ENCODE measurements at places on chromosomes 13 and 19.

DNA sequence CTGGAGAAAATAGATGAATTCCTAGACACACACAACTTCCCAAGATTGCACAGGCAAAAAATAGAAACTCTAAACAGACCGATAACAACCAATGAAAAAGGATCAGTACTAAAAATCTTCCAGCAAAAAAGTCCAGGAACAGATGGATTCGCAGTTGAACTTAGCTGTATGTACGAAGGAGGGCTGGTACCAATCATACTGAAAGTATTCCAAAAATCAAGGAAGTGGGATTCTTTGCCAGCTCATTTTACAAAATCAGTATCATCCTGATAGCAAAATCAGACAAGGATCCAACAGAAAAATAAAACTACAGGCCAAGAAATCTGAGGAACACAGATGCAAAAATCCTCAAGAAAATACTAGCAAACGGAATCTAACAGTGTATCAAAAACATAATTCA lies 6.5 kb upstream of the LILRB2 start:
- no peak for DNase-seq

GRCh38 chr13:100987948-100988347 lies 313.4 kb upstream of the TMTC4 start:
- DNase-seq = no peak

DNA sequence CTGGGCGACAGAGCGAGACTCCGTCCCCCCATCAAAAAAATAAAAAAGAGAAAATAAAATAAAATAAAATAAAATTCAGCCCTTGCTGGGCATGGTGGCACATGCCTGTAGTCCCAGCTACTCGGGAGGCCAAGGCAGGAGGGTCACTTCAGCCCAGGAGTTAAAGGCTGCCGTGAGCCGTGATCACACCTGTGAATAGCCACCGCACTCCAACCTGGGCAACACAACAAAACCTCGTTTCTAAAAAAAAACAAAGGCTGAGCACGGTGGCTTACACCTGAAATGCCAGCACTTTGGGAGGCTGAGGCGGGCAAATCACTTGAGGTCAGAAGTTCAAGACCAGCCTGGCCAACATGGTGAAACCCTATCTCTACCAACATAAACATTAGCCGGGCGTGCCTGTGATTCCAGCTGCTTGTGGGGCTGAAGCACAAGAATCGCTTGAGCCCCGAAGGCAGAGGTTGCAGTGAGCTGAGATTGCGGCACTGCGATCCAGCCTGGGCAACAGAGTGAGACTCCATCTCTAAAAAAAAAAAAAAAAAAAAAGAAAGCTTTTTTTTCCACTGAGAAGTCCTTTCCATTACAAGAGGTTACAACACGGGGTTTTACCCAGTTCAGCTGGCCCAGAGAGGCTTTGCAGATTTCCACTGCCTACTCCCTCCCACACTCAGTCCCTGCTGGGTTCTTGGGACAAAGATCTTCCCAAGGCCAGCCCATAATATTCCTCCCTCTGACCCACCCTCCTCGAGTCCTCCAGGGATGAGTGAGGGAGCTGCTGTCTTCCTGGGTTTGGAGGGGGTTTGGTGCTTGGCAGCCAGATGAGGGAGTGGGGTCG lies 6.4 kb downstream of the ANGPTL4 start:
- no peak for DNase-seq

- no peak for DNase-seq
Measured at GRCh38 chr13:77740097-77740735, 42.7 kb downstream of the SLAIN1 start.

DNA sequence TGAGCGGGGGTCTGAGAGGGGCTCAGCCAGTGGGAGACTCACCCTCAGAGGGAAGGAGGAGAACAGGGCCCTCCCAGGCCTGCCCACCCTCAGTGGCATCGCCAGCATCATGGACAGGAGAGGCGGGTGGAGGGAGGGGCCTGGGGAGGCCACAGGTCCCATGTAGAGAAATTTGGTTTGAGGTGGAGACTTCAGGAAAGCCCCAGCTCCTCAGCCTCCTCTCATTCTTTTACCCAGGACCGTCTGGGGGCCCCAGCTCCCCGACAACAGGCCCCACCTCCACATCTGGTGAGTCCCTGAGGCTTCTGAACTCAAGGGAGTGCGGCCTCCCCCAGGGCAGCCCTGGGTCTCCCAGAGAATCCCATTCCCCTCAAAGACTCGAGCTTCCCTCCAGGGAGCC lies 3.1 kb downstream of the LILRB1 start:
- no peak for DNase-seq

DNA sequence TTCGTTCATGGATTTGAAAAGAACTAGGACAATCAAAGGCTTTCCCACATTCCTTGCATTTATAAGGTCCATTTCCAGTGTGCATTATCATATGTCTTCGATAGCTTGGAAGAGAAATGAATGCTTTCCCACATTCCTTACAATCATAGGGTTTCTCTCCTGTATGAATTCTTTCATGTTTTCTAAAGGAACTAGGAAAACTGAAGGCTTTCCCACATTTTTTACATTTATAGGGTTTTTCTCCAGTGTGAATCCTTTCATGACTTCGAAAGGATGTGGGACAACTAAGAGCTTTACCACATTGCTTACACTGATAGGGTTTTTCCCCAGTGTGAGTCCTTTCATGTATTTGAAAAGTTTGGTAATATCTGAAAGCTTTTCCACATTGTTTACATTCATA lies 19.8 kb downstream of the ZNF709 start:
- DNase-seq = no peak

GRCh38 chr19:32599736-32600157 lies 18.8 kb downstream of the PDCD5 start:
- peak; percentile 40 for DNase-seq

- DNase-seq = no peak
Measured at GRCh38 chr13:100674572-100674871, at the start of gene TMTC4. TMTC4 (minus strand) TSS chr13:100674795; CDS start chr13:100670362, 4,433 bp downstream.

GRCh38 chr13:74289861-74290773 lies 155.9 kb upstream of the KLF12 start:
- peak; percentile 8 for DNase-seq

- DNase-seq = no peak
Measured at GRCh38 chr19:455031-455705, 5.7 kb downstream of the SHC2 start.

- DNase-seq = peak; percentile 35
Measured at GRCh38 chr13:40315416-40316064, 350.9 kb downstream of the FOXO1 start.

- no peak for DNase-seq
Measured at GRCh38 chr19:44003461-44004009, 778 bp downstream of the ZNF230 start.

DNA sequence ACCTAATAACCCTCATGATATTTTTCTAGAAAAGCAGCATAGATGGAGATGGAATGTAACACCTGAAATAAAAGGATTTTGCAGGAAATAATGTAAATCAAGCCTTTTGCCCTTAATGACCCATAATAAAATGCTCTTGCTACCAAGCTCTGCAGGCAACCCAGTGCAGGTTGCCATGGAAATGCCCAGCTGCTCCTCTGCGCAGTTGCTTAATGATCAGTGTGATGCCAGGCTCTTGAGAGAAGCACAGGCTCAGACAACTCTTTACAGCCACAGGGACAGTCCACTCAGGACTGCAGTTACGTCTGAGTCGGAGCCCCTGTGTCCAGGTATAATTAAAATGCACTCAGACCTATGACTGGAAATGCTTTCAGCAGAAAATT lies 165.5 kb downstream of the LACC1 start:
- DNase-seq = no peak

DNA sequence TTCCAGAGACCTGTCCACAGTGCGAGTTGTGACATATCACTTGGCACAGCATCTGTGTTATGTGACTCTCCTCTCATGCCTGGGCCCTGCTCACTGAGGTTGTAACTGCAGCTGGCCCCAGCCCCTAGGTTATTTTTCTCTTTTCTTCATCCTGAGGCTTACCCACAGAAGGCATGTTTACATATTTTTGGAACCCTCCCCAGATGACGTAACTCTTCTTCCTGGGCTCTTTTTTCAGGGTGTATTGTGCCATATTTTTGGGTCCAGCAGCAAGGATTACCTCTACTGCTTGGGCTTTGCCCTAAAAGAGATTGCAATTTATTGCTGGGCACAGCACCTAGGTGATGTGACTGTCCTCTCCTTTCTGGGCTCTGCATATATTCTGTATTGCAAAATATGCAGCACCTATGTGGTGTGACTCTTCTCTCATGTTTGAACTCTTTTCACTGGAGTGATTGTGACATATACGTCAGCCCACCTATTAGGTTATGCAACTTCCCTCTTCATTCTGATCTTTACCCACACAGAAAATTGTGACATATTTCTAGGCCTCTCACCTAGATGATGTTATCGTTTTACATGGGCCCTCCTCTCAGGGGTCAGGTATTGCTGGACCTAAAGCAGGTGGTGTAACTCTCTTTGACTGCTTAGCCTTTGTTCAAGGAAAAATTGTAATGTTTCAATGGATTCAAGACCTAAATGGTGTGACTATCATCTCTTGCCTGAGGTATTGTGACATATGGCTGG lies 64.5 kb upstream of the ZNF724 start:
- no peak for DNase-seq

DNA sequence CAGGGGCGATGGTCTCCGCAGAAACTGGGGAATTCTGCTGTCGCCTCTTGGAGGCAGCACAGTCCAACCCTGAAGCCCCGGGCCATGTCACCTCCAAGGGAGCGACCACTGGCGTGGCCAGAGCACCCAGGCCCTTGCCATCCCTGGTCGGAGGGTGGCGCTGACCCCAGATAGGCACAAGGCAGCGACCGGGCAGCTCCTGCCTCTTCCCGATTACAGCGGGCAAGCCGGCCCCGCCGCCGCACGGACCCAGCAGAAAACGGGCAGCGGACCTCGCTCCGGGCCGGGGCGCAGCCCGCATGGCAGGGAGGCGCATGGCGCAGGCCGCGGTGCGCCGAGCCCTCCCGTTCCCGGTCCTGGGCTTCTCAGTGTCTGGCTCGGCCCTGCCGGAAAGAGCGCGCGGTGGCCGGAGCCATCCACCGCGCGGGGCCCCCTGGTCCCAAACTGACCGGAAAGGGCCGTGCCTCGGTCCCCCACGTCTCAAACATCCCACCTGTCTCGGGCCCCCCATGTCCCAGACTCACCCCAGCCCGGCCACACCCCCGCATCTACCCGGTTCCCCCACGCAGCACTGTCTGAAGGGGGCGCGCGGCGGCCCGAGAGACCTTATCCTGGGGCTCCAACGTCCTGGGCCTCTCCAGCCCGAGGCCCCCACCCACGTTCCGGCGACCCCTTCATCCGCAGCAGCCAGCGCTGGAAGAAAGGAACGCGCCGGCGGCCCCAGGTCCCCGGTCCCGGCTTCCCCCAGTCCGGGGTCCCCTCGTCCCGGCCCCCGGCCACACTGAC lies 727 bp downstream of the CERS1 start:
- no peak for DNase-seq

- DNase-seq = no peak
Measured at GRCh38 chr13:26605845-26606244, 48.4 kb downstream of the WASF3 start.

- DNase-seq = peak; percentile 0
Measured at GRCh38 chr13:108495646-108496361, 133.6 kb upstream of the MYO16 start.

DNA sequence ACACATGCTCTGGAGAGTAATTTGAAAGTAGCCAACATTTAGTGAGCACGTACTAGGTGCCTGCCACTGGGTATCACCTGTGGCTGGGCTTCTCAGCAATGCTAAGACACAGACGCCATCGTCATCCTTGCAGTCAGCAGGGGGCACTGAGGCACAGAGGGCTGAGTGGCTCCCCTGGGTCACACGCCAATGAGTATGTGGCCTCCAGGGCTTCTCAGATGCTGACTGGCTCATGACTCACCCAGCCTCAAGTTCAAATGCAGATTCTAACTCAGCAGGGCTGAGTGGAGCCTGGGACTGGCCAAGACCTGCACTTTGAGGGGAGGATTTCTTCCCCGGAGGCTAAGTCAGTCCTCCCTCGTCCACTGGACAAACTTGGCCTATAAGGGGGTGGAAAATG lies 115.1 kb upstream of the CACNA1A start:
- no peak for DNase-seq

- no peak for DNase-seq
Measured at GRCh38 chr13:57326532-57326931, 159.5 kb downstream of the PRR20E start.

- no peak for DNase-seq
Measured at GRCh38 chr19:55087542-55087901, 11.9 kb downstream of the EPS8L1 start.

- DNase-seq = no peak
Measured at GRCh38 chr13:34076943-34077703, 259.2 kb downstream of the RFC3 start.

DNA sequence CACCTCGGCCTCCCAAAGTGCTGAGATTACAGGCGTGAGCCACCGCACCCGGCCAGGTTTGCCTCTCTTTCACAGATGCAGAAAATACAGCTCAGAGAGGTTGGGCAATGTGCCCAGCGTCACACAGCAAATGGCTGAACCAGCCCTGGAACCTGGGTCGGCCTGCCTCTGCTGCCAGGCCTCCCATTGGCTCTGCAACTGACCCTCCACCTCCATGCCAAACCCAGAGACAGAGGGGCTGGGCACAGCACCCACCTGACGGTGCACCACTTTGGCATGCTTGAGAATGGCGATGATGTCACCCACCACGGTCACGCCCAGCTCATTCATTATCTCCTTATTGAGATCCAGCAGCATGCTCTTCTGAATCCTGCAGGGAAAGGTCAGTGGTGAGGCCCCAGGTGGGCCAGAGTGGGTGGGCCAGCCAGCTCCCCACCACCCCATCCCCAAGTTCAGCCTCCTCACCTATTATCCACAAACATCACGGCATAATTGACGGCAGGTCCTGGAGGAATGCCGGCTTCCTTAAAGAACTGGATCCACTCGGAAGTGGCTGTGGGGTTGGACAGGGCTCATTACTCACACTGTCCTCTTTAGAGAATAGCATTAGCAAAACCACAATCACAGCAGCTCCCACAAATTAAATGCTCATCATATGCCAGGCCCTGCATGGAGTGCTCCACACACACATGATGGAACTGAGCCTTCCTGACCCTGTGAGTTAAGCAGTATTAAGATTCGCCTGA lies 12.2 kb downstream of the C19orf47 start:
- DNase-seq = no peak

- DNase-seq = no peak
Measured at GRCh38 chr13:46759846-46760245, 37.1 kb downstream of the ESD start.

DNA sequence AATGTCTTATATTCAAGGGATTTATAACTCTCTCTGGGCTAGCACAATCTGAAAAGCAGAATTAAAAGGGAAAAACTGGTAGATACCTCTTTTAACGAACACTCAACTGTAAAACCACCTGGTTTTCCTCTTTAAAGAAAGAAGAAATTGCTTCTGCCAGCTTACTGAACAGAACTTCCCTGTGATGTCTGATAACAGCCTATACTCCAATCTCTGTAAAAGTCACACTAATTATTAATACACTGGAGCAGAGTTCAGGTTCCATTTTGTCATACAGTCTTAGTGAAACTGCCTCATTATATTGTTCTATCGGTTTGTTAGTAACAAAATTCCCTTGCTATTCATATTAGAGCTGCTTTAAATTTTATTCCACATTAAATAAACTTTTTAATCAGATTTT lies 251.0 kb upstream of the STARD13 start:
- no peak for DNase-seq

GRCh38 chr13:110536006-110536693 lies 25.4 kb downstream of the RAB20 start:
- no peak for DNase-seq

Data from pulmonary artery endothelial cell (primary cell).